Activated gamma-delta T cell treated with Interleukin-2 at 50 U/mL for 16 hours (primary cell): ENCODE measurements at places on chromosomes 5 and 9.

GRCh38 chr9:125505988-125506438, 201.0 kb downstream of the MAPKAP1 start:
- no peak for DNase-seq

DNA sequence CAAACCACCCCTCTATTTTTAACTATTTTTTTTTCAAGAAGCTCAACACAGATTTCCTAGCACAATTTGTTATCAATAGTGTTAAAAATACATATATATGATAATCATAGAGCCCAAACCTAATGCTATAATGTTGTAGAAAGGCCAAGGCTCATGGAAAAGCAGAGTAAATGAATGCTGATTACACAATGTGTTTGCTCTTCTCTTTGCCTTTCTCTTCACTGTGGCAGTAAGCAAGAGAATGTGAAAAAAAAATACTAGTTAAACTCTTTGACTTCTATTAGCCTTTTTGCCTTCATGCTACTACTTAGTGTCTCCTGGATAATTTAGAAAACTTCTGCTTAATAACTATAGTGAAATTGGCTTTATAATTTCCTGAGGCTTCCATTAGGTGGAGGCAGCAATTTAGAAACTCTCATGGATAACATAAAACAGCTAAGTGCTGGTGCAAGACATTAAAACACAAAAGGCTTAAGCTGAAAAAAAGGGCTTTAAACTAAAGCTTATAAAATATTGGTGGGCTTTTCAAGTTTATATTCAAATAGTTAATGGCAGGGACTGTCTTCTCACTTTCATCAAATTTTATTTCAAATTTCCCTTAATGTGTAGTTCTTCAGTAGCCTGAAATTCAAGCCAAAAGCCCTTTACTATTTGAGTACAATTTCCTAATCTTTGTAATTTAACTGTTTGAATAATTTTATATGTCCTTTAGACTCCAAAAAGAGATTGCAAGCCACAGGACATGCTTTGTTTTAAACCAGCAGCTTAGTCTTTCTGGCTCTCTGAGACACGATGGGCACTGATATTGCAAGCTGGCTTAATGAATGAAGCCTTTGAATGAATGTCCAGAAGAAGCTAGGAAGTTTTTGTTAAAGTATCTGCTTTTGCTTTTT, 2031.8 kb upstream of the CDH6 start:
- DNase-seq = no peak

GRCh38 chr9:110427497-110428104, 89.9 kb upstream of the TXNDC8 start:
- DNase-seq = no peak

DNA sequence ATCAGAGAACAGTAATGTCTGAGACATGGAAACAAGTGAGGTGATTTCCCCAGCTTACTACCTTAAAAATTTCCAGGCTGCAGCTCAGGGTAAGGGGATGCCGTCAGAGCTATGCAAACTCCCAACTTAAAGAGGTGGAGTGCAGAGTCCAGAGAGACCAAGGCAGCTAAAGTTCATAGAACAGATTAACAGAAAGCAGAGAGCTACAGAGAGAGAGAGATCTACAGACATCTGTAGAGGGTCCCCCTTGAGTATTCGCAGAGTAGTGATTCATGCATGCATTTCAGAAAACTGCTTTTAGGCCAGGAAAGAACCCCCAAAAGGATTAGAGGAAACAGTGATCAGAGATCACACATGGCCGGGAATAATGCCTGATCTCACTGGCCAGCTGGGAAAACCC, 306.2 kb upstream of the PUM3 start:
- DNase-seq = no peak

- DNase-seq = no peak
Observed at GRCh38 chr5:32597041-32597629, 11.8 kb downstream of the SUB1 start.

- DNase-seq = no peak
Observed at GRCh38 chr5:16066810-16067209, 112.8 kb downstream of the MARCHF11 start.

DNA sequence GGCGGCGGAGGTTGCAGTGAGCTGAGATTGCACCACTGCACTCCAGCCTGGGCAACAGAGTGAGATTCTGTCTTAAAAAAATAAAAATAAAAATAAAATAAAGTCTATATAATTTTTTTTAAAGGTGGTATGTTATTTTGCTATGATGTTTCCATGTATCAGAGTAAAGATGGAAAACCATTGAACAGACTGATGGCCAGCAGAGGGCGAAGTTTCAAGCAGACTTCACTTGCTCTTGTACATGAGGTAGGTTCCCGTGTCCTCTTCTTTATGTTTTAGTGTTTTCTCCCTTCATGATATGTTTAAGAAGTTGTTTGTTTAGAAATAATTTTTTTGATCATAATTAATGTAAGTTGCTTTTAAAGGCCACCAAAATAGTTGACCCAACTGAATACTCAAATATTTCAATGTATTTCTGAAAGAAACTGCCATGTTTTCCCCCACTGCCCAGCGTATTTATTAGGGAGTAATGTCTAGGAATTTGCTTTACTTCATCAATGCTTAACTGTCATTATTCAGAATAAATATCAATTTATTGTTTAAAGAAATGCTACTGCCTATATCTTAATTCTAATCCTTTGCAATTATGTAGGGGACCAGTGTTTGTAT, 146.4 kb downstream of the HACD4 start:
- peak; percentile 55 for DNase-seq

- DNase-seq = peak; percentile 19
Observed at GRCh38 chr9:133429641-133430161, 7.5 kb downstream of the ADAMTS13 start.
